ENCODE measurements at places on chromosomes 2 and 18.

GRCh38 chr2:122001441-122001874, 246.0 kb downstream of the TSN start:
- no peak for DNase-seq

DNA sequence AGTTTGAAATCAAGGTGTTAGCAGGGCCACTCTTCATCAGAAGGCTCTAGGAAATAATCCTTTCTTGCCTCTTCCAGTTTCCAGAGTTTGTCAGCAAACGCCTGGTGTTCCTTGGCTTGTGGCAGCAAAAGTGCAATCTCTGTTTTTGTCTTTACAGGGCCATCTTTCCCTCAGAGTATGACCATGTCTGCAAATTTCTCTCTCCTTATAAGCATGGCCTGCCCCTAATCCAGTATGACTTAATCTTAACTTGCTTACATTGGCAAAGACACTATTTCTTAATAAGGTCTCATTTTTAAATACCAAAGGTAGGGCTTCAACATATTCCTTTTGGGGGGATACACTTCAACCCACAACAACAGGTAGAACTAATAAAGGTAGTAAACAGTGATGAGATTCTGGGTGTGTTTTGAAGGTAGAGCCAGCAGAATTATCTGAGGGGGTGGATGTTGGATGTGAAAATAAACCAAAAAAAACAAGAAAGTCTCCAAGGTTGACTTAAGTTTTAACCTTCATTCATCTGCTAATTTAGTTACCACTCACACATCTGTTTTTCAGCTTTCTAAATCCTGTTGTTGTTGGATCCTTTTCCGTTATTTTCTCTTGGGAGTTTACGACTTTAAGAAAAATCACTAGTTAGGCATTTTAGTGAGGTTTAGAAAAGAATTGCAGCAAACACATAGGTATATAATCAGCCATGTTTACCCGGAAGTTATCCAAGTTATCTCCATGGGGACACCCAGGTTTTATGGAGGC, 234.4 kb upstream of the FIGN start:
- no peak for DNase-seq

DNA sequence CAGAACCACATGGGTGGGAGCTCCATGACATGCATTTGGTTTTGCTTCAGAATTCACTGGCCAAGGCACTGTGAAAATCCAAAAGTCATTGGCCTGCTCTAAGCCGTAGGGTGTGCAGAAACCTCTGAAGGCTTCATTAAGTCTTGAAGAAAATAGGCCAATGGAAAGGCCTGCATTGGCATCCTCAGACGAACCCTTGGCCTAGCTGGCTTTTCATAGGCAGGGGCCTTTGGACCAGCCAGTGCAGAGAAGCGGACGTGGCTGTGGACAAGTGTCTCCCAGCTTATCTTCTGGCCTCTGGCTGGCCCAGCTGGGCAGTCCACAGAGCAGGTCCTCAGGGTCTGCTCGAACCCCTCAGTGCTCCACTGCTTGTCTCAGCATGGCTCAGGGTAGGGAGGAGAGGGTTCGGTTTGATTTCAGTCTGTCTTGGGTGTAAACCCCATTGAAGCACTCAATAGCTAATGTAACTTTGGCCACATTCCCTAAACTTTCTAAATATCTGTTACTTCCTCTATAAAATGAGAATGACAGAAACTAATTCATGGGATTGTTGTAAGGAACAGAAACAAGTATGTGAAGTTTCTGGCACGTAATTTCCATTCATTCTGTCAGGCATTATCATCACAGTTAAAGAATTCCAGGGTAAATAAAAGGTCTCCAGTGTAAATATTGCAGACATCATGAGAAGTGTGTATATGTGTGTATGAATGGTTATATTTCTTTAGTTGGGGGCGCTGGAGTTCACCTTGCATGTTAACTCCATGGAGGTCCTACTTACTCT, 125.5 kb downstream of the TFCP2L1 start:
- no peak for DNase-seq

DNA sequence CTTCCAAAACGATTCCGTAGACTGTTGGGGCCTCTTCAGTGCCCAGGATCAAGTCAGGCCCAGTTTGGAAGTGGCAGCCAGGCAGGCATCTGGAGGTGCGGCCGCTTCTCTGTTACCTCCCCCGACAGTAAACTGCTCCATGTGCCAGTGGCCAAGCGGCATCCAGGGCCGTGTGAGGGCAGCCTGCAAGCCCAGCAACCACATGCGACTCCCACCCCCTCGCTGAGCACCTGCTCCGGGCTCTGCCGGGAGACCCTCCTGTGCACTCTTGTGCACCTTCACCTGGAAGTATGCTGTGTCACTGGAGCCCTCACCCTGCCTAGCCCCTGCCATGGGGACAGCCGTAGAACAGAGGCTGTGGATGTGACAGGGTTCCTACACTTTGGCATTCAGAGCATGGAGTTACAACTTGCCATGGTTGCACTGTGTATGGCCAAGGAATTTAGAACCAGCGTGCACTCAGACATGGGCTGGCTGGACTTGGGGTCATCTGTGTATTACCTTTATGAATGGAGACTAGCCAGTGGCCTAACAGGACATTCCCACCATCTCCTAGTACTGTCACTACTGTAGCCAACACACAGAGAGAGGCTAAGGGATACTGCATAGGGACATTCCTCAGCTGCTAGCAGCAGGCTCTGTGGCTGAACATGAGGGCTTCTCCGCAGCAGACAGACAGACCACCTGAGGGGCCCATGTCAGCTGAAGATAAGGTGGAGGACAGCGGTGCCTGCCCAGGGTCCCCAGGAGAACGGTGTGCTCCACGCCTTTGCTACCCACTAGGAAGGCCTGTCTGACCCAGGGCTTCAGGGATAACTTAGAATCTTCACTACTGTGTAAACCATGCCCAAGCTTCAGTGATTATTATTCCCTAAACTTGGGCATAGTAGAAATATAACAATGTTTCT, 25.0 kb upstream of the FAHD2A start:
- DNase-seq = no peak

DNA sequence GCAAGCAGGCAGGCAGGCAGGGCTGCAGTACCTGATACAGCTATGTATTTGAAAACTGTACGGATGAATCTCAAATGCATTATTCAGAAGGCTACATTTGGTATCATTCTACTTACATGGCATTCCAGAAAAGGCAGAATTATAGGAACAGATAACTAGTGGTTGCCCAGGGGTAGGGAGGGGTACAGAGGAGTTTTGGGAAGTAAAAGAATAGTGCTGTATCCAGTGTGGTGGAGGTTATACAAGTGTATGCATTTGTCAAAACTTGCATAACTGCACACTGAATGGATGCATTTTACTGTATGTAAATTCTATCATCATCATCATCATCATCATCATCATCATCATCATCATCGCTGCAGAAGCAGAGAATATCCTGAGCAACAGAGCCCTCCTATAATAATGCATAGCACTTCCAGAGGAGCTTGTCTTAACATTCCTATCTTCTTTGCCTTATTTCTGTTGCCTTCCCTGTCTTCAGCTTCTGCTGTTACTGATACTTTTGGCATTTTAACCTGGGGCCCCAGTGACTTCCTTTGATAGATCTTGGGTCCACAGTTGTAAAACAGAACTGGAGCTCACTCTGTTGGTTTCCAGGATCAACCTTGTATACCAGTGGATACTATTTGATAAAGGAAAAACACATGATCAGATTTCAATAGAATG, 155.5 kb upstream of the OTX1 start:
- no peak for DNase-seq

DNA sequence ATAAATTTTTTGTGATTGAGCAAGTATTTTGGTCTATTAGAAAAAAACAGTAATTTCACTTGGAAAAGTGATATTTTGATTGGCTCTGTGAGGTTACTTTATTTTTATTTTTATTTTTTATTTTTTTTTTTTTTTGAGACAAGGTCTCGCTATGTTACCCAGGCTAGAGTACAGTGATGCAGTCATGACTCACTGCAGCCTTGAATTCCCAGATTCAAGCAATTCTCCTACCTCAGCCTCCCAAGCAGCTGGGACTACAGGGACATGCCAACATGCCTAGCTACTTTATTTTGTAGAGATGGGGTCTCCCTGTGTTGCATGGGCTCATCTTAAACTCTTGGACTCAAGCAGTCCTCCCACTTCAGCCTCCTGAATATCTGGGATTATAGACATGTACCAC, 60.9 kb upstream of the MGAT5 start:
- no peak for DNase-seq

DNA sequence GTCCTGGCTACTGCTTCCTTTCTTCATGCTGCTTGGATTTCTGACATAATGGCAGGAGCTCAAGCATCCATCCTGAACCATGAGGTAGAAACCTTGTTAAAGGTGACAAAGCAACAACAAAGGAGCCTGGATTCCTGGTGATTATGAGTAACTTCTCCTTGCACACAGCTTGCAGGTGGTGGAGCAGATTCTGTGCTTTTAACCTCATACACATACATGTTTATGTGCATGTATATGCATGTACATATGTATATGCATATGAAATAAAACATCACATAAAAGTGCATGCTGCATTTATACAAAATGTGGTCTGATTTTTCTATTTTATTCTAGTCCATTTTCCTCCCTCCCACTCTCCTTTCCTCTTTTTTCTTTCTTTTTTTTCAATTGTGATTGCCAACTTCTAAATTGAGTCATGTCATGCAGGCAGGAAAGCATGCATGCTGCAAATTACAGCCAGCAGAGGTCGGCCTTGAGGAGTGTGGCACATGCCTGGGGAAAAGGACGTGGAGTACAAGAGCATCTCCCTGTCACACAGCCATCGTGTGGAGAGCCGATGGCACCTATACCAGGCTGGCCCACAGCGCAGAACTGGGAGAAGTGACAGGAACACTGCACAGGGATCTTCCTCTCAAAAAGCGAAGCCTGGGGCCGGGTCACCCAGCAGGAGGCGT, 17.9 kb downstream of the LCT start:
- peak; percentile 61 for DNase-seq

GRCh38 chr2:72738096-72738495, 87.7 kb downstream of the EXOC6B start:
- no peak for DNase-seq

DNA sequence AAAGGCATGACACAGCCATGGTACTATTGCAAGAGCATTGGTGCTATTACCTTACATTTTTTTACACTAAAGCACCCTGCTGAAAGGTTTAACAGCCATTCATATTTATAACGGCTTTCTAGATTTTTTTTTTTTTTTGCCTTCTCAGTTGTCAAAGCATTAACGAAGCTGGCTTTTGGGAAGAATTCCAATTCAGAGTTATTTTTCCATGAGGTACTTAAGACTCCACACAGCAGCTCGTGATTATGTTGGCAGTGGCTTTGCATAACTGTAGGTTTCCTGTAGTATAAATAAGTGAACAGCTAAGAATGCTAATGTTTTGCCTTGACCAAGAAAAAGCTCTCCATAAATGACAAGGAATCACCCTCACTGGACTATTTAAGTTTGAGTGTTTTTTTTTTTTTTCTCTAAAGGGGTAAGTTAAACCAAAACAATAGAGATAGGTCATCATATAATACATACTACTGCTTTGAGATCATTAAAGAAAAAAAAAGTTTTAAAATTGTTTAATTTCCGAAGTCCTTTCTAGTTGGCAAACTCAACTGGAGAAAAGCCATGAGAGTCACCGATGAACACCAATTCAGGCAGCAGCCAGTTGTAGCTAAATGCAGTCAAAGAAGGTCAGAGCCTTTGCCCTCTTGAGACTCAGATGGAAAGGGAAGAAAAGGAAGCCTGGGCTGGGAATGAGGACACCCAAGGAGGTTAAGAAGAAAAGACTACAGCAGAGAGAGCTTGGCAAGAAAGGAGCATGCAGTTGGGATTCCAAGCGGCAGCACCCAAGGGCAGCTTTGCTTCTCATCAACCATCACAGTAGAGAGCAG, 187.4 kb upstream of the NCKAP5 start:
- DNase-seq = no peak

DNA sequence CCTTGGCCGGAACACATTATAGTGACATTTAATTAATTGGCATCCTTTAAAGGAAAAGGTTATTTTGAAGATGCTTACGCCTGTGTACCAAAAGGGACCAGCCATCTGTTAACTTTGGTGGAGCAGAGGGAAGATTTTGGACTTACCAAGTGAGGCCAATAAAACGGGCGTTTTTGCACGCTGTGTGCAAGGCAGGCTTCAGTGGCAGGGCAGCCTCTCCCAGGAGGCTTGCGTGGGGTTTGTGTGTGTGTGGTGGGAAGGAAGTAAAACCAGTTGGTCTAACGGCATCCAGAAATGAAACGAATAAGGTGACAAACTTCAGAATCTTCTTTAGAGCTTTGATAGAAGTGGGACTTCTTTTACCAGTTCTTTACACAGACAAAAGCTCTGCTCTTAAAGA, 191.7 kb downstream of the PRKCE start:
- DNase-seq = peak; percentile 10

- DNase-seq = peak; percentile 26
Measured at GRCh38 chr18:70659036-70659925, 370.4 kb downstream of the SOCS6 start.

GRCh38 chr2:121004950-121005349, 269.3 kb downstream of the GLI2 start:
- DNase-seq = no peak

DNA sequence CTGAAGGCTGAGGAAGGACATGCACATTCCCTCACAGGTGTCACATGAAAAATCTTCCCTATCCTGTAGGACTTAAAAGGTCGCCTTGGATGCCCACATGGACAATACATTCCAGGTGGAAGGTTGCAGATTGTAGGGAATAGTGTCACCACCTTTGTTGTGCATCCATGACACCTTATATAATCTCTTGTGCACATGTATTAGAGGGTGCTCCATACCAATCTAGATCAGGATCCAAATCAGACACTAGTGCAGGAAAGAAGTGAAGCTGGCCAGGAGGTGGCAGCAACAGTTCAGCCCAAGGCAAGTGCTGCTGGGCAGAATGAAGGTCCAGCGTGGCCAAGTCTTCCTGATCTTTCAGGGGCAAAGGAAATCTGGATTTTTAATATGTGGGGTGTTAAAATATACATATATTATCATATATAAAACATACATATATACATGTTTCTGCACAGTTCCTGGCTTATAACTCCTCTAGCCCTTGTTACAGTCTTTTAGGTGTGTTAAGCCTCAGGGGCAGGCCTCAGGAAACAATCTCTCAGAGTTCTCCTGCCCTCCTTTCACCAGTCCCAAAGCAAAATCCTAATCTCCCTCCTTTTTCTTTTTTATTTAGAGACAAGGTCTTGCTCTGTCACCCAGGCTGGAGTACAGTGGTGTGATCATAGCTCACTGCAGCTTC, 16.6 kb downstream of the NIF3L1 start:
- DNase-seq = peak; percentile 59

Data from activated naive CD8-positive, alpha-beta T cell treated with anti-CD3 and anti-CD28 coated beads, Interleukin-2, amount 50 U/mL, for 24 hours (primary cell).